ENCODE measurements at places on chromosomes 6 and 20.

GRCh38 chr20:14445310-14445709 lies 107.9 kb upstream of the FLRT3 start:
- DNase-seq = no peak

DNA sequence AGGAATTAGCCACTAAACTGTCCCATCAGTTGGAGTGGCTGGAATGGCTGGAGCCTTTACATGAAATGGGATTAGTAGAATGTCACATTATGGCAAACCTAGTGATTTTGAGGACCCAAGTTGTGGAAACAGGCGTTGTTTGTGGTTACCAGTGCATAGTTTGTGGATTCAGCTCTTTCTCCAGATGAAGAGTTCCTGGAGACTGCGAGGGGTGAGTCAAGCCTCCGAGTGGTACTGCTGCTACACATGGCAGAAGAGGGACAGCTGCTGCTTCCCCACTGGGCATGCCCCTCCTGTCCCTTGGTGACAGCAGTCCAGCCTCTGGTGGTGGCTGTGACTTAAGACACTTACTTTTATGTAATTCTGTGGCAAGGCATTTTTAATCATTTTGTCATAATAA lies 94.2 kb upstream of the SCP2D1 start:
- DNase-seq = no peak

GRCh38 chr6:14520536-14520935 lies 403.0 kb downstream of the CD83 start:
- no peak for DNase-seq

- no peak for DNase-seq
Observed at GRCh38 chr20:3813848-3814581, 6.3 kb upstream of the AP5S1 start.

- no peak for DNase-seq
Observed at GRCh38 chr20:37276494-37277252, 12.8 kb upstream of the MANBAL start.

GRCh38 chr6:111720931-111721496 lies 115.3 kb upstream of the TRAF3IP2 start:
- no peak for DNase-seq

DNA sequence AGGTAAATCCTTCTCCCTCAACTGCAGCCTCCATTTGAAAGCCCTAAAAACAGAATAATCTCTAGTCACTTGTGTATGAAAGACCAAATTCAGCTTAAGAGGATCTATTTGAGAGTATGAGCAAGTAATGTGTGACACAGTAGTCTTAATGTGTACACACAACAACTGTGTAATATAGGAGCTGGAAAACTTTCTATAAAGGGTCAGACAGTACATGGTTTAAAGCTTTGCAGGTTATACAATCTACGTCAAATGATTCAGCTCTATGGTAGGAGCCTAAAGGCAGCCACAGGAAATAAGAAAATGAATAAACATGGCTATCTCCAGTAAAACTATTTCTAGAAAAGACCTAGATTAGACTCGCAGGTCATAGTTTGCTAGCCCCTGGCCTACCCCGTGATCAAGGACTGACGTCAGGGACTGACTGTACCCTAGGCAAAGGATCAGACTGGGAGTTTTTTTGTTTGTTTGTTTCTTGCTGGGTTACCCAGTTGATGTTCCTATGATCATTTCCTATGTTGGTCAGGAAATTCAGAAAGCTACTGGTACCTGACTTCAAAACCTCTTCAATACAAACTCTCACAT lies 39.7 kb downstream of the BTBD9 start:
- no peak for DNase-seq

DNA sequence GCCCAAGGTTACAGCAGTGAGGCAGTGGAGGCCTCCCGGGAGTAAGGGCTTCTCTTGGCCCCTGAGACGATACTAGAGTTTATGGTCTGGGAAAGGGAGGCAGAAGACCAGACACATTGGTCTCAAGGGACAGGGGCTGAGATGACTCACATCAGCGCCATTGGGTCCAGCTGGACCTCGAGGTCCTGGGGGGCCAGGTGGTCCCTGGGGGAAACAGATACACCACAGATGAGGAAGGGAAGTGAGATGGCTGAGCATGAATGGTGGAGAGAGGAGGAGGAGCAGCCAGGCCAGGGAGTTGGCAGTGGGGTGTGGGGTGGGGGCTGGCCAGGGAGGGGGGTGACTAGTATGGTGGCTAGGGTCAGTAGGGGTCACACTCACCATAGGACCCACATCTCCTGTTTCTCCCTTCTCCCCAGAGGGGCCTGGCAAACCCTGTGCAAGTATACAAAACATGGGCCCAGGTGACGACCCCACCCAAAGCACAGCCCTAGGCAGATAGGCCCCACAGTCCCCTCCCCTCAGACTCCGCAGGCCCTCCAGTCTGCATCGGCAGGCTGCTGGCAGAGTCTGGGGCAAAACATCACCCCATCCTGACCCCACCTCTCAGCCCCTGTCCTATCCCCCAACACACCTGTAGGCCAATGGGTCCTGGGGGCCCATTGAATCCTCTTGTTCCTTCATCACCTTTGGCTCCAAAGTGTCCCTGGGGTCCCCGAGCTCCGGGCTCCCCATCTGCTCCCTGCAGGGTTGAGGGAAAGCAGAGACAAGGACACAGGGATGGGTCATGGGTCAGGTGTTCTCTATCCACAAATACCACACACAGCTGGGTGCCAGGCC lies 21.9 kb downstream of the COL11A2 start:
- DNase-seq = no peak

- no peak for DNase-seq
Observed at GRCh38 chr6:157688960-157689599, 134.0 kb upstream of the SNX9 start.

DNA sequence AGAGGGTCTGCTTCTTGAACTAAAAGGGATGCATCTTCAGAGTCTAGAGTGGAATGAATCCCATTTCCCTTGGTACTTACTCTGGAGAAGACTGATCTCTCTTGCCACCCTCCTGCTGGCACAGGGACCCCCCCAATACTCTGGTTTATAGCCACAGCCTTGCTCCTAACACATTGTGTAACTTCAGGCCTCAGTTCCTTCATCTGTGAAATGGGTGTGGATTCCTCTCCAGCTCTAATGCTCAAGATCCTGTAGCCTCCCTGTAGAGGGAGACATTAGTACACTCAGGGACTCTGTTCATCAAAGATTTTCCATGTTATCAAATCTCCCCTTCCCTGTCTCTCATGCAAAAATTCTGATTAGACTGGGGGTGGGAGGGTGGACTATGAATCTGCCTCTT lies 315.7 kb upstream of the MOCS1 start:
- no peak for DNase-seq

- no peak for DNase-seq
Observed at GRCh38 chr6:33254591-33254990, 17.1 kb downstream of the VPS52 start.

DNA sequence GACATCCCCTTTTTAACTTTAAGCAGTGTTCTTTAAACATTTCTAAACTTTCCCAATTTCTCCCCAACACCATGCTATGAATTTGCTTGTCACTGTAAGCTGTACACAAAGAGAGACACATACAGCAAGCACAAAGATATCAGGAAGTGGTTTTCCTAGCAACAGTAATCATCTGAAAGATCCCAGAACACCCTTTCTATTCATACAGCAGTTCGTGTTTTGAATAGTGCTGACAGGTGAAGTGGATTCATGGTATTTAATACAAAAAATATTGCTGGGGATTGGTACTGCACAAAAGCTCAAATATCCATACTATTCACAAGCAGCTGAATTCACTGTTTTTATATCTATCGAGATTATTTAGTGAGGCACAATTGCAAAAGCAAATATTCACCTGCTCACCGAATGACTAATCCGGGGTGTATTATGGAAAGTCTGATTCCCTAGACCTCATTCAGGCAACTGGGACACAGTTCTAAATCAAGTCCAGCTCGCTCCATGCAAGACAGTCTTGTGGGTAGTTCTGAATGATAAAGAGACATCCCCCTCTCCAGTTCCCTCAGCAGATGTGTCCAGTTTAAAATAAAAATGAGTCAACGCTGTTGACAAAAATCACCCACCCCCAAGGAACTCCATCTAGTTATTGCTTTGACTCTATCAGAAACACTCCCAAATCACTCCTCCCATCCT lies 107.1 kb upstream of the TSHZ2 start:
- no peak for DNase-seq

DNA sequence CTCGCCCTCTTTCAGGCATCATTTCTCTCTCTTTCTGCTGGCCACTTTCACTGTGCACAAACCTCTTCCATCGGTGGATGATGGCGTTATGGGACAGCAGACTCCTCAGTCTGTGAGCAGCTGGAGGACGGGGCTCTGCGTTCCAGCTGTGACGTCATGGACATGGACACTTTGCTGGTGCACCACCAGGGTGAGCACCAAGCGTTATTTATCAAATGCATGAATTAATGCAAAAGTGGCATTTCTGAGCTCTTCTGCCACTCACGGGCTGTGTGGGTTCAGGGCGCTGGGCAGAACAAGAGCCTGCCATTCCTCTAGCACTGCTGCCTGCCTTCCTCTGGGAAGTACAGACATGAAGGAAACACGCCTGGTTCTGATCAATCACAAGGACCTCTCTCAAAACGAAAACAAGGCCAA lies 82.9 kb upstream of the MPC1 start:
- no peak for DNase-seq

Data from effector memory CD4-positive, alpha-beta T cell (primary cell).